ENCODE measurements at places on chromosomes 2 and 18.

DNA sequence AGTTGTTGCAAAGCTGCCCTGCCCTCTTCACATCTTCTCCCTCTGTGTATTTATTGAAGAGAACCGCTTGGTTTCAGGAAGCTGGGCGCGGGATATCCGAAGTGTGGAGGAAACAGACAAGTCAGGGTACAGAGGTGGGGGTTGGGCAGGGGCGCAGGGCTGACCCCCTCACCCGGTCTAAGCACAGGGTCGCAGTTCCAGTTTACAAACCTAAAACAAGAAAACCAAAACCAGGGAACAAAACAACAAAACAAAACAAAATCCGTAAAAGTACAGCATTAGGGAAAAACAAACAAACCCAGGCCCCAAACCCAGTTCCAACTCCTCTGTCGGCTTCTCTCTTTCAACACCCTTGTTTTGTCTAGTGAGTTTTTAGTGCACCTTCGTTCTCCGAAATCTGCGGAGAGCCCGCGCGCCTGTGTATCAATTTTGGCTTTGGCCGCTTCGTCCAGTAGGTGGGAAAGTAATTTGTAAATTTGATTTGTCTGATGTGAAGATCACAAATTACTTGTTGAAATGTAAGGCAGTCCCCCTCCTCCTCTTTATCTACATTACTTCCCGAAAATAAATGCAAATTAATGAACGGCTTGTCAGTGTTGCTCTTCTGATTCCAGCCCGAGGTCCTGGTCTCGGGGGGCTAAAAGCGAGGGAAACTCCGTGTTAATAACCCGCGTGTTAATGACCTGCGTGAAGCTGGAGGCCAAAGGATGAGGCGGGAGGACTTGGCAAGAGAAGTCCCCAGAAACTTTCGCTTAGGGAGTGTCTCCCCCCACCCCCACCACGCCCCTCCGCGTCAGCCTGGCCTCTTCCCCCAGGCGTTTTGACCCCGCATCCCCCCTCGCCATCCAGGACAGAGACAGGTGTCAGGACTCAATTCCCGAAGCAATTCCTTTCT, 6.9 kb downstream of the OTX1 start:
- no peak for DNase-seq

- DNase-seq = no peak
These were observed 1060.8 kb downstream of the CNTNAP5 start for GRCh38 chr2:125085904-125086303.

GRCh38 chr18:73670524-73670923, 477.1 kb downstream of the FBXO15 start:
- DNase-seq = no peak

DNA sequence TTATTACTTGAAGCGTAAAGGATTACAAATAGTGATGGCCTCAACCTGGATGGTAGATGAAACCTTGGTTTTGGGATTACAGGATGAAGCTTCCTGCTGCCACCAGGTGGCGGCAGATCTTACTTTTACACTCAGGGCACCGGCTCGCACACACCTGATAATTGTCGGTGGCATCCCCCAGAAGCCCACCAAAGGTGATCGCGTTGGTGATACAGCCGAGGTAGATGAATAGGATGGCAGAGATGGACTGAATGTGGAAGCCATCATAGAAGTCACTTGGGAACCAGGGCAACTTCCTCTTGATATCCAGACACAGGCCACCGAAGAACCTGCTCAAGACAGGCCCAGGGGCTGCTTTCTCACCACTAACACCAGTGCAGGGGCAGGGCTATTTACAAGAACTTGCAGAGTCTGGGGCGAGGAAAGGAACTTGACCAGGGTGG, 51.8 kb downstream of the MTHFD2 start:
- no peak for DNase-seq

DNA sequence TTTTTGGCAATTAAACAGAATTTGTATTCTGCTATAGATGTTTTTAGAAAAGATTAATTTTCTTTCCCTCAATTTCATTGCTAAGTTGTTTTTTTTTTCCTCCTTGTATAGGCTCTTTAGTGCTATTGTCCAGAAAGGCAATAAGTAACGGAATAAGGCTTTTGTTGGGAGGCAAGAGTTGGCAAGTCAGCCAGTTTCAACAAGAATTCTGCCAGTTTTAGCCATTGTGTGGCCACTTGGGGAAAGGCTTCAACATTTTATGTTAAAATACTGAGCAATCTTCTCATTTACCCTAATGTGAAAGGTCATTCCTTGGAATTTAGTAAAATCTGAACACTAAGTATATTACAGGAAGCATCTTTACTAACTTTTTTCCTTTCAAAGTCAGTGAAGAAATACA, 9.6 kb downstream of the CALCRL start:
- no peak for DNase-seq

GRCh38 chr2:230929381-230930148, 4.5 kb upstream of the GPR55 start:
- no peak for DNase-seq

DNA sequence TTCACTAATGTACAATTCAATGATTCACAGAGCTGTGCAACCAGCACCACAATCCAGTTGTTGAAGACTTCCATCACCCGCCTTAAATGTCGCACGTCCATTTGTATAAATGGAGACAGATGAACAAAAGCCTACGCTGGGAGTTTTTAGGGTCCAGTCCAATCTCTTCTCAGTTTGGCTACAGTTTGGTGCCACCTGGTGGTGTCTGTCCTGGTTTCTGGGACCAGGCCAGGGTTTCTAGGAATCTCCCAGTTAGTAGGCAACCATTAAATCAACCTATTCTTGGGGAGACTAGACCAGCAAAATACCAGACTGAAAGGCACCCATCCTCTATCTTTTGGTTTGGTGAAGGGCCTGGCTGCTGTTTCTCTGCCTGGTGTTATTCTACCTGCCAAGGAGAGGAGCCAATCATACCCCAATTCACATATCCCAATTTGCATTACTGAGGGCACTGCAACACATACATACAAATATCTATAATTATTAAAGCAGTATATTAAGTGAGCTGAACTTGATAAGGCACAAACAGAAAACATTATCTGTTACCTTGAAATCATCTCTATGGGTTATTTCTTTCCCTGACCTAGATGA, 3.2 kb upstream of the DDX1 start:
- DNase-seq = no peak

DNA sequence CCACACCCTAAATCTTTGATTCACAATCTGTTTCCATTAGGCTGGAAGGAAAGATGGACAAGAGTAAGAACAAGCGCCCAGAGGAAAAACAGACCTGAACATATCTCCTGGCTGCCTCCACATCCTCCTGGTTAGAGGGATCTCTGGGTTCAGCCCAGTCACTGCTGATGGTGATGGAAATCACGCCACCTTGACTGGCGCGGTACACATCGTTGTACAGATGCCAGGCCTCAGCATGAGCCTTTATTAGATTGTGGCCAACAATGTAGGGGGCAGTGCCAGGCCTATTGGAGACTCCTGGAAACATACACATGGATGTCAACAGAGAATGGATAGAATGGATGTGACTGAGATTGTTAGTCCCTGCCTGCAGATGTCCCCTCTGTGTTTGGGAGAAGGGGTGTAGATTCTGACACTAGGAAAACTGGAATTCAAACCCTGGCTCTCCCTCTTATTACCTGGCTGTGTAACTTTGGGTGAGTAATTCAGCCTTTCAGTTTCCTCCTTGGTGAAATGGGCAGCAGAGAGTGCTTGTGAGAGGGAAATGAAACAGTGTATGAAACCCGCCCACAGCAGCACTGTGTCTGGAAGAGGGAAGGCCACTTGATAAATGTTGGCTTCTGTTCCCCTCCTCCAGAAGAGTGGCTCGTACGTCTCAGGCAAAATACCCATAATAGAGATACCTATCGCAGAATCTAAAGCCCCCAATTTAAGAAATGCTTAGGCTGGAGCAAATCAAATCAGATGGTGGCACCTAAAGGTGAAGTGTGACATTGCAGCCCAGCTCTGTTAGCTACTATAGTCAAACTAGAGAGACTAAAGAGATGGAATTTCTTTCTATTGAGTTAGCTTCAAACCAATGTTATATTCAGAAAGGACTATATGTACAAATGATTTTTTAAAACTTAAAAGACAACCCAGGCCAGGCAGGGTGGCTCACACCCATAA, 36.2 kb downstream of the LCT start:
- no peak for DNase-seq

- DNase-seq = no peak
These were observed 51.2 kb downstream of the ATIC start for GRCh38 chr2:215363039-215363438.

DNA sequence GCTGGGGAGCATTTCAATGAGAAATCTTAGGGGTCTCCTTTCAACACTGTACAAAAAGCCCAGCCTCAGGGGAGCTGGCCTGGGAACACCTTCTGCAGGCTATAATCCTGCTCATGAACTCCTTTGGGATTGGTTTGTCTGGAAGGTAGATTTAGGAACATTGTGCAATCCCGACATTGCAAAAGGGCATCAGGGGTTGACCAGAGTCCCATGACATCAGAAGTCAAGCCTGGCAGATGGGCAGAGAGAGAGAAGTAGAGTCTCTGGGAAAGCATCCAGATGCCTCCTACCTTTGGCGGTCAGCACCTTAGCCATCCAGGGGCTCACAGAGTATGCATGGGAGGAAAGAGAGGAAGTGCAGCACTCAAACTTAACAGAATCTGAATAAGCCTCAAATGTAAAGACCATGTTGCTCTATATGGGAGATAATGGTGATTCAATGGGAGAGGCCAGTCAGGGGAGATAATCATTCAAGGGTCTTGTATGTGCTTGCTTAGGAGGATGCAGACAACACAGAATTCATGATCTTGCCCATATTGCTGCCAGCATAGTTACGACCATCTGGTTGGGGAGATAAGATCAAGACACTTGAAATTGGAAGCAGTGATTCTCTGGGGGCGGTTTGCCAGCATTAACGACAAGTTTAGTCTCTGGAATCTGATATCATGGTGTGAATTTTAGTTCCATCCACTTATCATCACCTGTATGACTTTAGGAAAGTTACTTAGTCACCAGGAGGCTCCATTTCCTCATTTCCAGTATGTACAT, 58.3 kb upstream of the UPP2 start:
- no peak for DNase-seq

- DNase-seq = no peak
These were observed 134.6 kb upstream of the ZEB2 start for GRCh38 chr2:144654523-144654922.

DNA sequence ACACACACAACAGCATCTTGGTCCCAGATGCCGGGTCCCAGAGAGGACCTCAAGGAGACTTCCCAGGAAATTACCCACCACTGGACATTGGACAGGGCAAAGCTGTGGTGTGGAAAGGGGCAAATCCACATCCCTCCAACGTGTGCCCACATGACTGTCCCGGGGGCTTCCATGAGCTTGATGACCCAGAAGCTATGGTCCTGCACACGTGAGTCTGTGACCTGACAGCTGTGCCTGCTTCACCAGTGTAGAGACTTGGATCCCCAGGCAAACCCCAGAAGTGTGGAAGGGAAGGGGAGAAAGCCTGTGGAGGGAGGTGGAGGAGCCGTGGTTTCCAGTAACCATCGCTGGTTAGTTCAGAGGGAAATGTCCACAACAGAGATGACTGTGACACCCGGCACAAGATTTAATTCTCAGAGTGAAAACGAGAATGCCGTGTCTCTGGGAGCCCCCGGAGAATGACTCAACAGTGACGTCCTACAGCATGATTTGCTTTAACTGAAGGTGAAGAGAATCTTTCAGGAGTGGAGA, 19.1 kb upstream of the GPR55 start:
- DNase-seq = no peak

Data from cortex of kidney (tissue), 1 donor.